Activated gamma-delta T cell (primary cell): ENCODE measurements at places on chromosomes 13 and 19.

- no peak for DNase-seq
Measured at GRCh38 chr19:46407856-46408663, 5.3 kb downstream of the CCDC8 start.

DNA sequence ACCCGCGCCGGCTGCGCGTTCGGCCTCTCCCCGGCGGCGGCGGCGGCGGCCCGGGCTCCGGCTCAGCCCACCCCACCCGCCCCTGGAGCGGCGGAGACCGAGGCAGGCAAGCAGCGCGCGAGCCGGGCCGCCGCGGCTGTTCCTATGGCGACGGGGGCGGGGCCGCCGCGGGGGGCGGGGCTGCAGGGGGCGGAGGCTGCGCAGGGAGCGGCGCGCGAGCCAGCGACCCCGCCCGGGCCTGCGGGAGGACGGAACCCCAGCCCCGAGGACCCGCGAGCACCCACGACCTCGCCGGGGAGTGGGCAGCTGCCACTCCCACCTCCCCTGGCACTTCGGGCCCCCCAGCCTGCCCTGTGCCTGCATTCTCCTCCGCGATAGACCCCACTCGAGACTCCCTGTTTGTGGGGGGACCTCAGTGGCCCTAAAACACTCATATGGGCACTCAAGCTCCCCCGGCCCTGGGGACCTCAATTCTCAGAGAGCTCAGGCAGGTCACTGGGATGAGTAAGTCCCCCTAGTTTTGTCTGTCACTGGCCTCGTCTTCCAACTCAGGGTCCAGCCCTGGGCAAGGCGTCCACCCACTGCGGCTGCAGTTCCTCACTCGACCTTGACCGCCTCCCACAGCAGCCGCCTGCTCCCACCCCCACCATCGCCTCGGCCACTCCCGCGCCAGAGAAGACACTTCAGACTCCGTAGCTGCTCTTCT lies at the start of gene CTXN1:
CTXN1 (minus strand) TSS at position 115 of the 706 bp plus-strand sequence. CDS start 597 bp downstream, outside the sequence.
- peak; percentile 66 for DNase-seq

DNA sequence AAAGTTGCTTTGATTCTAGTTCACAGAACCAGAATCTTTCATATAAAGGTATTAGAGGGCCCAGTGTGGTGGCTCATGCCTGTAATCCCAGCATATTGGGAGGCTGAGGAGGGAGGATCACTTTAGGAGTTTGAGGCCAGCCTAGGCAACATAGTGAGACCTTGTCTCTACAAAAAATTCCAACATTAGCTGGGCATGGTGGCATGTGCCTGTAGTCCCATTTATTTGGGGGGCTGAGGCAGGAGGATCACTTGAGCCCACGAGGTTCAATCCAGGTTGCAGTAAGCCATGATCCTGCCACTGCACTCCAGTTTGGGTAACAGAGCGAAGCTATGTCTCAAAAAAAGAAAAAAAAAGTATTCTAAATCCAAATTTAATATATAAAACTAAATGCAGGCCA lies 9.1 kb downstream of the LDLR start:
- DNase-seq: no peak

DNA sequence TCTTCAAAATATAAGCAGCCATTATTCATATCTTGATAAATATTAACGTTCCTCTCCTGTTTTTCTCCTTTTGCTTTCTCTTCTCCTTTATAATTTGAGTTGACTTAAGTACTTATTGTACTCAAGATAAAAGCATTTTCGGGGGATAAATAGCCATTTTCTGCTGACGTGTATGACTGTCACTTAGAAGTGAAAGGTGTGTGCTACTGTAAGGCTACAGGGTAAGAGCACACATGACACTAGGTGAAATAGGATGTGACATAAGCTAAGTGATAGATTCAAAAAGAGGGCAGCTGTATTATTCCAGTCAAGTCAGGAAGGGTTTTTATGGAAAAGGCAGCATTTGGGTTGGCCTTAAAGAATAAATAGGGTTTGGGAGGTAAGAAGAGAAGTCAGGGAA lies 128.5 kb downstream of the GPC6 start:
- DNase-seq: no peak

GRCh38 chr19:9940778-9941177 lies 4.5 kb upstream of the OLFM2 start:
- no peak for DNase-seq

DNA sequence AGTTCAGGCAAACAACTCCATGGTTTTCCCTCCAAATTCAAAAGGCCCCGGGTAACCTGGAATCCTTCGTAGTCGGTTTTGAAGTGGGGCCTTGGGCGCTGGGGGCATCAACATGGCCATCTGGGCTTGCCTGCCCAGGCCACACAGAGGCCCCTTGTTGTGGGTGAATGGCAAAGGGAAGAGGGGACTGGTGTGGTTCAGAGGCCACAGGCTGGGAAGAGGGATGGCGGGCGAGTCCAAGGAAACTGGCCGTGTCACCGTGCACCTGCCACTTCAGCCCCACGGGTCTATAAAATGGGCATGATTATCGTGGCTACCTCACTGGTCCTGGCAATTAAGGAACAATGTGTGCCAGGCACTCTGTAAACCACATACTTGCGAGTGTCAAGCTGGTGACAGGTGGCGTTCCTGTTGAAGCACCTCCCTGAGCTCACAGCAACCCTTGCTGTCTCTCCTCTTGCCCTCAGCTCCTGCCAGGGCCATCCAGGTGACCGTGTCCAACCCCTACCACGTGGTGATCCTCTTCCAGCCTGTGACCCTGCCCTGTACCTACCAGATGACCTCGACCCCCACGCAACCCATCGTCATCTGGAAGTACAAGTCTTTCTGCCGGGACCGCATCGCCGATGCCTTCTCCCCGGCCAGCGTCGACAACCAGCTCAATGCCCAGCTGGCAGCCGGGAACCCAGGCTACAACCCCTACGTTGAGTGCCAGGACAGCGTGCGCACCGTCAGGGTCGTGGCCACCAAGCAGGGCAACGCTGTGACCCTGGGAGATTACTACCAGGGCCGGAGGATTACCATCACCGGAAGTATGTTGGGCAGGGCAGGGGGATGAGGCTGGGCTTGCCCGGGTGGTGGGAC lies 1.3 kb downstream of the LSR start:
- DNase-seq: no peak

DNA sequence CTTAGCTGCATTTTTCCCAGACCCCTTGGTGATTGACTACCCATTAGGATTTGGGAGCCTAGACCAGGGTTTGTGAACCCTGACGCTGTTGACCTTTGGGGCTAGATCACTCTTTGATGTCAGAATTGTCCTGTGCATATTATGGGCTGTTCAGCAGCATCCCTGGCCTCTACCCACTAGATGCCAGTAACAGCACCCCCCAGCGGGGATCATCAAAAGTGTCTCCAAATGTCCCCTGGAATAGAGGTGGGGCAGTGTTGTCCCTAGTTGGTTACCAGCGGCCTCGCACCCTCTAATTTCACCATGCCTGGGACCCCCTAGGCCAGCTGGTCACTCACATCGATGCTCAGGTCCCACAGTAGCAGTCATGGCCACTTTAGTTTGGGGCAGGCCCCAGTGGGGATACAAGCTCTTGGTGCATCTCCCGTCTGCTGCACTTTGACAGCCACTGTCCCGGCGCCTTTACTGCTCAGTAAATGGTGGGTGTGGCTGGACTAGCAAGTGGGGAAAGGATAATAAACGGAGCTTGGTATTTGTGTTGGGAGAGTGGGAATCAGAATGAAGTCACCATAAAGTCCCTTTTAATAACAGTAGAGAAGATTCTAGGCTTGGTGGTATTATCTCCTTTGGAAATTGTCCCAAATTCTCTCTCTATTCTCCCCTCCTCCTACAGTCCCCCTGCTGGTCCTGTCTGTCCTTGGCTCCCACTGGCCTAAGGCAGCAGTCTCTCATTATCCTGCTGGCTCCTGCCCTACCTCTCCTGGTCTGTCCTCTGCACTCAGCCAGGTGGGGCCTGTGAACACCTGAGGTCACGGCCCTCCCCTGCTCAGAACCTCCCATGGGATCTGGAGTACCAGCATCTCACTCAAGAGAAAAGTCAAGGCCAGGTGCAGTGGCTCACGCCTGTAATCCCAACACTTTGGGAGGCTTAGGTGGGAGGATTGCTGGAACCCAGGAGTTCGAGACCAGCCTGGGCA lies 80.6 kb downstream of the SIPA1L3 start:
- no peak for DNase-seq

GRCh38 chr13:35787937-35788336 lies 311.4 kb upstream of the MAB21L1 start:
- no peak for DNase-seq

- DNase-seq: no peak
Measured at GRCh38 chr13:77521194-77521593, 14.3 kb upstream of the SCEL start.

GRCh38 chr19:13066933-13067807 lies 35.5 kb downstream of the LYL1 start:
- DNase-seq: no peak

- no peak for DNase-seq
Measured at GRCh38 chr13:51425410-51426042, 27.3 kb downstream of the INTS6 start.

DNA sequence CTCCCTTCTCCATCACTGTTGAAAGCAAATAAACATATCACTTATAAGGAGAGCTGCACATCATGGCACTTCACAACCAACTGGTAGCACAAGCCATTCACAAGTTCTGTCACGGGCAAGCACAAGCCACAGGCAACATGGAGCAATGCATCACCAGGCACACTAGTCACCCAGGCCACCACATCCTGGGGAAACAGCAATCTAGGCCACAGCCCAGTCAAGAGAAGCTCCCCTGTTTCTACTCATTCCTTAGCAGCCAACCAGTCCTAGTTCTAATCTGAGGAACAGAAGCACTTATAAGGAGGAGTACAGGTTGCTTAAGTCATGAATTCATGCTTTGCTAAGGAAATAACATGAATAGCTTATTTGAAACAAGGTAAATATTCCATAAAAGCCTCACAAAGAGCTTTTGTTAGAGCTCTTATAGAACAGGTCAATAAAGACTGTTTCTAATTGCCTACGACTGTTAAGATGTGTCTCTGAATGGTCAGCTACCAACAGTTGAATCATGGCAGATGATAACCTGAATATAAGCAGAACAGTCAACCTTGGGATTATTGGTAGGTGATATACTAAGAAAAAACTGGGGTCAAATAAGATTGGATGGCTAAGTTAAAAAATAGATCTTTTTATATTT lies 169.0 kb downstream of the TBC1D4 start:
- no peak for DNase-seq

GRCh38 chr13:39874331-39875053 lies 219.0 kb downstream of the COG6 start:
- no peak for DNase-seq

DNA sequence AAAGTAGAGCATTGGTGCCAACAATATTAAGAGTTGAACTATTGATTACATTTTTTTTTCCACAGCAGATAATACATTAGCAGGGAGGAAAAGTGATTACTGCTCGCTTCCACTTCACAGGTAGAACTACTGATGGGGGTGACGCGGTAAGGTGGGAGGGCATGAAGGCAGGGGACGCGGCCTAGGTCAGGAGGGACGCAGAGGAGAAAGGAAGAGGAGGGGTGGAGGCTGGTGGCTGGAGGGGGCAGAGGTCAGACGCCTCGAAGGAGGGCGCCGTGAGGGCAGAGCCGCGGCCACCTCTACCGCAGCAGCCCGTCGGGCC lies 287 bp upstream of the B3GLCT start:
- no peak for DNase-seq

GRCh38 chr13:50998326-50998725 lies 88.7 kb downstream of the RNASEH2B start:
- DNase-seq: no peak

- DNase-seq: no peak
Measured at GRCh38 chr13:81197483-81197882, 856.6 kb upstream of the SPRY2 start.

DNA sequence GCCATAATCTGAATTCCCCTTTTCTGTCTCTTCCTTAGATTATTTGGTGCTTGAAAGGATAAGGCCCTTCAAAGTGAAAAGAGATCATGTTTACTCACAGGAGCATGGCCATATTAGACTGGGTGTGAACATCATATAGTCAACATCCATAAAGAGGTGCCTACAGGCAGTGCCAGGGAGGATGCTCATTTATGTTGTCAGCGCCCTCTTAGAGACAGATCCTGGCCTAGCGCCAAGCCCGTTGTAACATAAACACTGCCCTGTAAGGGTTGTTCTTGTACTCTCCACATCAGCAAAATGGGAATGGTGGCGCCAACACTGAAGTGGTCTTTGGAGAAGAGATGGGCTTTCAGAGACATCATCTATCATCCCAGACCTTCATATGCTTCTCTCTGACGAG lies 16.1 kb downstream of the PCDH8 start:
- DNase-seq: no peak

GRCh38 chr19:19406878-19407632 lies 1.6 kb downstream of the GATAD2A start:
- DNase-seq: no peak

DNA sequence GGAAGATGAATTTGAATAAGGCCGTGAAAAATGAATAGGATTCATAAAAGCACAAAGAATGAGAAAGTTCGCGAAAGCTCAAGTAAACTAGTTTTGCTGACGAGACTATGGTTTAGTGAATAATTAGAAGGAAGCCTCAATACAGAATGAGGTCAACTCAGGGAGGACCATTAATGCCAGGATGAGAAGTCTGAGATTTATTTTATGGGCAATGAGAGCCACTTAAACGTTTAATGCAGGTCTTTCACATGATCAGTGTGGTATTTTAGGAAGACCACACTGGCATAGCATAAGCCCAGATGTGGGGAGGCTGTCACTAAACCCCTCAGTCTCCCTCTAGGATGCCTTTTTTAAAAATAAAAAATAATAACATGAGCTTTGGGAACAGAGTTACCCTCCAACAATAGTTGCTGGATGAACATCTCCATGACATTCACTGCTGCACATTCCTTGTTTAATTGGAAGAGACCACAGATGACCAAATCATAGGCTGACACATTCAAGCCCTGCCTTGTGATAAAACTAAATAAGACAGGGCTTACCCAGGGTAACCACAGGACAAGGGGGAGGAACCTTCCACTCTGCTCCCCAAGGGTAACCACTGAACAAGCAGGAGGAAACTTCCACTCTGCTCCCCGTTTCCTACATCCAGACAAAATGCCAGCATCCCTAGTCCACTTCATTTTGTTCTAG lies 43.6 kb upstream of the LSM14A start:
- no peak for DNase-seq

DNA sequence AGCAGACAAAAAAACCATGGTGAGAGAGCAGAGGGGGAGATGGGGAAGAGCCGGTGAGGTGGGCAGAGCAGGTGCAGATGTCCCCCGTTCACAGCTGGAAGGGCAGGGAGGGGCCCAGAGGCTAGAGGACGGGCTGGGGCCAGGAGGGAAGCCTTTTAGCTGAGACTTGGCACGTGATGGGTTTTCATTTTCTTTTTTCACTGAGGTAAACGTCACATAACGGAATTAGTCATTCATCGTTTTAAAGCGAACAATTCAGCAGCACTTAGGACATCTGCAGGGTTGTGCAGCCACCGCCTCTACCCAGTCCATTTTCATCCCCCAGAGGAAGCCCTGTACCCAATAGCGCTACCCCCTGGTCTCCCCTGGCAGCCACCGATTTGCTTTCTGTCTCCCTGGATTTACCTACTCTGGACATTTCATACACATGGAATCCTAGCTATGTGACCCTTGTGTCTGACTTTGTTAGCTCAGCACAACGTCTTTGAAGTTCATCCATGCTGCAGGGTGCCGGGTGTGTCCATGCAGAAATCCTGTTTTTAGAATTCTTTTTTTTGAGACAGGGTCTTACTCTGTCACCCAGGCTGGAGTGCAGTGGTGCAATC lies 16.0 kb upstream of the EMC10 start:
- DNase-seq: no peak
